ENCODE measurements at places on chromosomes 4 and X.
A peak's percentile ranks its signal among the peaks of the same experiment; 100 is the strongest.

DNA sequence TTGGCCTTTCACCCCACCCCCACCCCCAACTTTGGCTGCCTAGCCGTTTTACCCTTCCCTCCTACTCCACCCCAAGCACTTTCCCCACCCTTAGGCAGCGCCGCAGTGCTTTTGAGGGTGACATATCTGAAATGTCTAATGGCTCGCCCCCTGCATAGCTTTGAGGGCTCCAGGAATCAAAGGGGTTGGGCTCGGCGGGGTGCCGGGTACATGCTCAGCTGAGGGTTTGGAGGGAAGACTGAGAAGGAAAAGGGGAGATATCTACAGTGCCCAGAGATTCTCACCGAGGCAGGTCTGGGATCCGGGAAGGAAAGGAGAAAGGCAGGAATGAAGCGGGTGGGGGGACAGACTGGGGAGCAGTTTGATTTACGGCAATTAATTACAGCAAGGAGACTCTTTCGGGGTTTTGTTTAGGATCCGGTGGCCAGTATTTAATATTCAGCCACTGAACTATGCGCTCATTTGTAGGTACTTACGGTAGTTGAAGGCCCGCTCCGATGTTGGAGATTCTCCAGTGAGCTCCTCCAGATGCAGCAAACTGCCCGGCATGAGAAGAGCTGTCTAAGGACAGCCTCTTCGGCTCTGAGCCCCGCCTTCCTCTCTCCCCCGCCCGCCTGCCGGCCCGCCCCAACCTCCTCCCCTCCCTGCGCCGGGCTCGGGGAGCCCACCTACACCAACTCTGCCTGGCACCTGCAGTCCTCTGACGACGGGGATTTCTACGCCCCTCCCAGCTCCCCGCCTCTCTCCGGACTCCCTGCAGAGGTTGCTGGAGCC, at the start of gene IGSF1:
IGSF1 (minus strand) TSS at position 569 of the 774 bp plus-strand sequence. CDS start 2,632 bp downstream, outside the sequence.
- no peak for DNase-seq

DNA sequence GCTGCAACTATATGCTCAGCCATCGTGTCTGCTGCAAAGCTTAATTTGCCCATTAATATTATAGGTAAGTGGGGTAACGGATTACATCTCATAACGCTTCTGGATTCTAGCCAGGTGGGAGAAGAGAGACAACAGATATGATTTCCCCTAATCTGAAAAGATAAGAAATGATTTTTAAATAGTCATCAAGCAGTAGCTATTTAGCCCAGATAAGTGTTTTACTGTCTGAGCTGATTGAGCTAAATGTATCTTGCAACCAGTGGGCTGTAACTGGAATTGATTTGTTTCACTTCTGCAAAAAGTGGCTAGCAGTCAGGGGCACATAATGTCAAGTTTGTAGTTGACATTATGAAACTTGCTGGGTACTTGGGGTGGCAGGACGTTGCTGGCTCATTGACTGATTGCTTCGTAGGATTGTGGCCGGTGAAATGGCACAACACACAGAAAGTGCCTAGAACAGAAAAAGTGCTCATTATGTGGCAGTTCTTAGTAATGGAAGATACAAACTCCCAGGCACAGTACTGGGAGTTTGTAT, 18.5 kb downstream of the LAP3 start:
- no peak for DNase-seq

DNA sequence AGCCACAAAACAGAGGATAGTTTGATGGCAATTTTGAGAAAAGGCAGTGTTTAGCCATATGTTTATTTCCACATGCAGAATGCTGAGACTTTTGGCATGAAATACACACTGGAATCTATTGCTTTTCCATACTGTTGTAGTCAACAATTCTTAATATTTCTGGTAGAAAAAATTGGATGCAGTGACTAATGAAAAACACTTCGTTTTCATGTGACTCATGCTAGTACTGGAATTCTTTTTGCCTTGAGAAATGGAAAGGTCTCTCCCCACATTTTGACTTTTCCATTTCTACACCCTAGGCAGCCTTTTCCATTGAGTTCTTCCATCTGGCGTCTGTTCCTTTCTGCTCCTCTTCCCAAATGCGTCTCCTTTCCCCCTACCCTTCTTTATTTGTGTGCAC, 425.2 kb upstream of the FTHL17 start:
- no peak for DNase-seq

- no peak for DNase-seq
Measured at GRCh38 chrX:34927866-34928265, 14.7 kb upstream of the FAM47B start.

DNA sequence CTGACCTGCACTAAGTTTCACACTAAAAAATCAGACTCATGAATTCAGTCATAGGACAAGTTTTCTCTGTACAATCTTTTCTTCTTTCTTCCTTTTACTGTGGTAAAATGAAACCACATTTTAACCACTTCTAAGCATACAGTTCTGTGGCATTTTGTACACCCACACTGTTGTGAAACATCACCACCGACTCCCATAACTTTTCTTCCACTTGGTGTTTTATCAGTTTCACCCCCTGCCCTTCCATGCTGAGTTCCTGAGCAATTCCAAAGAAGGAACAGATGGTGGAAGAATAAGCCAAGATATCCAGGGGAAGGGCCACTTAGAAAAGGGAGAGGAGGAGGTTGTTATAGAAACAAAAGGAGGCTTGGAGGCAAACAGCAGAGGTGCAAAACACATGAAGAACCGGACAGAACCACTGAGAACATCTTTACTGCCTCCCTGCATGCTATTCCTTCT, 22.6 kb downstream of the SLC25A4 start:
- no peak for DNase-seq

- no peak for DNase-seq
Measured at GRCh38 chrX:21926527-21927278, 13.8 kb upstream of the SMS start.

GRCh38 chrX:12979026-12979607, 4.2 kb downstream of the TMSB4X start:
- no peak for DNase-seq

- no peak for DNase-seq
Measured at GRCh38 chr4:150323406-150324325, 245.4 kb downstream of the DCLK2 start.

GRCh38 chr4:98446499-98447375, 185.6 kb downstream of the RAP1GDS1 start:
- DNase-seq = peak; percentile 89
